ENCODE measurements at places on chromosomes 3 and 15. TPM values are rescaled to one million over a fixed set of nuclear protein-coding genes. Genes with fewer than 3 reads are reported as not detected.

PARP14 gene
- 35.9 TPM for total RNA-seq

OSTN gene
- not detected for total RNA-seq

ACP3 gene
- 23.5 TPM for total RNA-seq

OIP5 gene
- total RNA-seq, result 23.0 TPM

AP3B2 gene
- 1.2 TPM for total RNA-seq

GXYLT2 gene
- 8.4 TPM for total RNA-seq

EMC7 gene
- 73.1 TPM for total RNA-seq

MESP2 gene
- 5.4 TPM for total RNA-seq

GPR160 gene
- total RNA-seq, result 78.4 TPM

CD86 gene
- 0.57 TPM for total RNA-seq

WNT7A gene
- not detected for total RNA-seq

CCDC39 gene
- not detected for total RNA-seq

CATSPER2 gene
- 3.6 TPM for total RNA-seq

SLC28A1 gene
- total RNA-seq, result not detected

CLSTN2 gene
- total RNA-seq, result 0.82 TPM

DNAJA4 gene
- total RNA-seq, result 54.5 TPM

ADAMTS9 gene
- 4.4 TPM for total RNA-seq

SLC27A2 gene
- total RNA-seq, result 55.7 TPM

SAXO2 gene
- 0.67 TPM for total RNA-seq

SAMD7 gene
- total RNA-seq, result not detected

MDFIC2 gene
- total RNA-seq, result not detected

TMEM158 gene
- 8.2 TPM for total RNA-seq

C3orf49 gene
- total RNA-seq, result not detected

SKOR1 gene
- total RNA-seq, result 0.10 TPM

GPR15 gene
- 5.1 TPM for total RNA-seq

GRK7 gene
- total RNA-seq, result not detected

PAQR5 gene
- 36.3 TPM for total RNA-seq

TTBK2 gene
- total RNA-seq, result 9.1 TPM

MST1R gene
- 88.9 TPM for total RNA-seq

FRMD5 gene
- total RNA-seq, result 2.9 TPM

BTLA gene
- 1.1 TPM for total RNA-seq

KY gene
- total RNA-seq, result 0.44 TPM

AQP9 gene
- total RNA-seq, result not detected

ATP10A gene
- total RNA-seq, result 0.89 TPM

MESP1 gene
- total RNA-seq, result 10.5 TPM

MYLK gene
- 58.8 TPM for total RNA-seq

LTF gene
- total RNA-seq, result 1.0 TPM

GOLGA6A gene
- not detected for total RNA-seq

P2RY1 gene
- 27.8 TPM for total RNA-seq

DUOXA2 gene
- total RNA-seq, result 48.5 TPM

EIF4E3 gene
- 14.5 TPM for total RNA-seq

SETMAR gene
- total RNA-seq, result 7.9 TPM

SEC22A gene
- 15.6 TPM for total RNA-seq

SIDT1 gene
- 35.9 TPM for total RNA-seq

TNFSF10 gene
- total RNA-seq, result 118 TPM

C3orf62 gene
- total RNA-seq, result 3.1 TPM

PARP6 gene
- total RNA-seq, result 21.3 TPM

RAB11A gene
- total RNA-seq, result 299 TPM

GABRB3 gene
- 0.72 TPM for total RNA-seq

NOX5 gene
- 0.05 TPM for total RNA-seq

TLR9 gene
- total RNA-seq, result 0.25 TPM

BFSP2 gene
- not detected for total RNA-seq

MYNN gene
- total RNA-seq, result 11.1 TPM

SLC28A2 gene
- 54.9 TPM for total RNA-seq

GP5 gene
- total RNA-seq, result 0.11 TPM

ACKR2 gene
- total RNA-seq, result 6.5 TPM

RGMA gene
- 12.4 TPM for total RNA-seq

MNS1 gene
- 0.58 TPM for total RNA-seq

Data from colonic mucosa (tissue), 4 donors.